ENCODE measurements at places on chromosomes 7 and 10.

- peak; percentile 38 for DNase-seq
These were observed 33.1 kb downstream of the ZMIZ1 start for GRCh38 chr10:79101560-79102497.

GRCh38 chr7:139702313-139702731 is 75.5 kb downstream of the HIPK2 start:
- DNase-seq, result no peak

DNA sequence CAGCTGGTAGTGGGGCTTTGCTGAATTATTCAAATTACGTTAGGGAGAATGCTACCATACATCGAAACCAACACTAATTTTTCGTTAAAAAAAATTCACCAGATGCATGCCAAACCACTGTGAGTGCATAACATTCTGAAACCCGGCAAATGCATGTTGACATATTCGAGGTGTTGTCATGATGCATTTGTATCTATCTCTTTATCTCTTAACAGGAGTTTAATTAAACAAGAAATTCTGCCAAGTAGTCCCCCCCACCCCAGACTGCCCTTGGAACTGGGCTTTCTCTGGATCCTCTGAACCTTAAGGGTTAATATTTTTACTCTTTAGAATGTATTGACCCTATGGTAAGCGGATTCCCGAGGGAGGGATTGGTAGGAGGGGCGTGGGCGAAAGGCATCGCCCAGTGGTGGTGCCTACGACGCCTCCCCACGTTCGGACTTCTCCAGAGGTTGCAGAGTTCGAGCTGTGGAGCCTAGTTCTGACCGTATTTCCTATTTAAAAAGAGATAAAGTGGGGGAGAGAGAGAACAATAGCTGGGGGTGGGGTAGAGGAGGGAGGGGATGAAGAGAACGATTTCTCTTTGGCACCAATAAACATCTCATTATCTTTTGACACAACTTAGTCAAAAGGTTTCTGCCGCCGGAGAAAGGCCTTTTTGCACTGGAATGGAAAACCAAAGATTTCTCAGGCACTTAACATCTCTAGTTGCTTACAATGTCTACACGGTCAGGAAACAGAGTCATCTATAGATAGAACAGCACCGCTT is 7.2 kb downstream of the DLX6 start:
- no peak for DNase-seq

DNA sequence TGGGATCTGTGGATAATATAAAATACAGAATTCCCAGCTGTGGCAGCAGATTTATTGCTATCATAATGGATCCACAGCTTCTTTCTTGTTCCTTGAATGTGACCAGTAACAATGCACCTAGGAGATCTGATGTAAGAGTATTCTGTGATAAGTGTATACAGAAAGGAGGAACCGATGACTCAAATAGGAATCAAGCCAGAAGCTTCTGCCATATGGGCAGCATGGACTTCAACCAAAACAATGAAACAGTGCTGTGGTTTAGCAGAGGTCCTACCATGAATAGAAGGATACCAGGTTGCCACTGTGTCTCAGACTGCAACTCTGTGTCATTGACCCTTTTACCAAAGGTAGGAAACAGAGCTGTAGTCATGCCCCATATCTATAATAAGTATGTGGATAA is 81.8 kb downstream of the PTPRZ1 start:
- DNase-seq, result peak; percentile 62

GRCh38 chr7:117072620-117073118 is 119.4 kb downstream of the ST7 start:
- DNase-seq, result peak; percentile 72

- DNase-seq, result peak; percentile 40
These were observed 133.4 kb downstream of the MAD1L1 start for GRCh38 chr7:2099048-2099957.

GRCh38 chr10:101694674-101695403 is at the start of gene FBXW4:
Gene FBXW4, minus strand, starts transcription at chr10:101695170. Its CDS starts 65 bp downstream, at chr10:101695105.
- DNase-seq, result no peak

GRCh38 chr7:115178835-115179234 is 256.9 kb downstream of the MDFIC start:
- no peak for DNase-seq

DNA sequence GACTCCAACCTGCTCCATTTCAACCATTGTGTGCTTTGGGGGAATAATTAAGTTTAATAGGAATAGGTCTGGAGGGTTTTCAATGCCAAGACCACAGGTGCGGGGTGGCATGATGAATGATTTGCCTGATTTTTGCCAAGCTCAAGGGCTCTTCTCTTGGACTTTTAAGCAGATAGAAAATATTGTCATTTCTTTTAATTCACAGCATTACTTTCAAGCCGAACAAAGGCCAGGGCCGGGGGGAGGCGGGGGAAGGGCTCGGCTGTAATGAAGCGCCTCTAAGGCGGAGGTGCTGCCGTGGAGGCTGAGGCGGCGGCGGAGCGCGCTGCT is 6.5 kb downstream of the PTF1A start:
- no peak for DNase-seq

DNA sequence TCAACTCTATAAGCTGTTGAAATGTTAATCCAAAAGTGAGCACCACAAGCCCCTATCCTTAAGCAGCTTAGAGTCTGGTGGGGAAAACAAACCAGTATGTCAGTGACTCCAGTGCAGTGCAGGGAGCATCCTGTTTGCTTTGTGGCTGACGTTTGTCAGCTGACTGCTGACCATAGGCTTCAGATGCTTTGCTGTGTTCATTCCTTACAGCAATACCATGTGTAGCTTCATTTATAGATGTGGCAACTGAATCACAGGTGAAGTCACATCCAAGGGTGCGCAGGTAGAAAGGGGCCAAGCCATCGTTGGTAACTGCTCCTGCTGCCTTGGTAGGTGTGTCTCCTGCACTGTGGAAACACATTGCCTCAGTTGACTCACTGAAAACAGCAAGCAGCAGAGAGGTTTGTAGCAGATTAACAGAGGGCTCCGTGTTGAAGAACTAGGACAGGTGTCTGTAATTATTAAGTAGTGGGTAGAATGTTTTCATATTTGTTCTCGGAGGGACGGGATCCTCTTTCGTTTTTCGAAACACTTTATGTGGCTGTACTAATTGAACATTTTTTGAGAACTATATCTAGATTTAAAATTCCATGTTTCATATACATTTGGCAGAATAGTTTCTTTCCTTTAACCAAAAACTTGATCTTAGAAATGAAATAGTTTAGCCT is 2.0 kb downstream of the INSIG1 start:
- DNase-seq, result no peak

DNA sequence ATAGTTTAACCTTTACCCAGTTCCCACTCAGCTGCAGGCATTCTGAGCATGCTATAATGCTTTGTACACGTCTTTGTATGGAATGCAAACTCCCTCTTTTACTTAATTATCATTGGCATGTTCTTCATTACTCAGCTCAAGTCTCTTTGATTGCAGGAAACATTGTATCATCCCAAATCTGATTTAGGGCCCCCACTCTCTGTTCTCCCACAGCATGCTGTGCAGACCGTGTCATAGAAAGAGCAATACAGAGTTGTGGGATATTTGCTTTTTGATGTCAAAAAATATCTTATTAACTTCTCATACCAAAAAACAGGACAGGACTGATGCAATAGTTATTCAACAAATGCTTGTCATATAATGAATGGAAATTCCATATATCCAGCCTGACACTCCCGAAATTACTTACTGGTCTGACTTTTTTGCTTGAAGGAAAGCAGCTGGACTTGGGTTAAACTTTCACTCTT is 1081.5 kb upstream of the C7orf33 start:
- DNase-seq, result peak; percentile 12

DNA sequence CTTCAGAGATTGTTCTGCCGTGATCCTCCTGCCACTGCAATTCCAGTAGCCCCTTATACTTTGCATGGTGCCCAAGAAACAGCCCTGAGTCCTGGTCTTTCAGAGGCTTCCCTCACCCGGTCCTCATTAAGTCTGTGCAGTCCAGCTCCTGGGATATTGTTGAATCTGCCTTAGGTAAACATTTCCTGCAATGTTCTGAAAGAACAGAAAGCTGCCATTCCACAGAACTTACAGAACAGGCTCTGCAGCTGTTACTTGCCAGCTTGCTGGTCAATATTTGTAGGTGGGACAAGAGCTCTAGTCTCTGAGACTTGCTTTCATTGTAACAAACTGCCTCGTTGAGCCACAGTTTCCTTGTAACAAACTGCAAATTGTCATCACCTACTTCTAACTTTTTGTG is 115.0 kb upstream of the KIF5B start:
- DNase-seq, result no peak

Data from iris pigment epithelial cell (primary cell).